ENCODE measurements at places on chromosomes 3 and 15. TPM values are rescaled to one million over a fixed set of nuclear protein-coding genes. Genes with fewer than 3 reads are reported as not detected.

Gene CSPG5
- 78.2 TPM for total RNA-seq

Gene DNAJC13
- total RNA-seq: 82.2 TPM

Gene HYAL1
- total RNA-seq: 0.69 TPM

Gene SCN10A
- total RNA-seq: 9.2 TPM

Gene GOLGA8T
- 0.83 TPM for total RNA-seq

Gene SERP1
- 77.3 TPM for total RNA-seq

Gene FILIP1L
- 8.4 TPM for total RNA-seq

Gene ZNF860
- 1.0 TPM for total RNA-seq

Gene SCG3
- 56.0 TPM for total RNA-seq

Gene IL5RA
- total RNA-seq: 9.4 TPM

Gene PIF1
- total RNA-seq: 4.0 TPM

Gene SLC27A2
- total RNA-seq: 2.7 TPM

Gene RTP3
- not detected for total RNA-seq

Gene MOBP
- total RNA-seq: 433 TPM

Gene REC114
- total RNA-seq: not detected

Gene SLC28A1
- 0.22 TPM for total RNA-seq

Gene ST3GAL6
- 14.2 TPM for total RNA-seq

Gene ZNF662
- total RNA-seq: 27.5 TPM

Gene C3orf85
- total RNA-seq: not detected

Gene CHRM5
- 2.3 TPM for total RNA-seq

Gene FBXO40
- 0.06 TPM for total RNA-seq

Gene AZI2
- total RNA-seq: 82.5 TPM

Gene PRSS50
- total RNA-seq: 0.50 TPM

Gene RAB6B
- 169 TPM for total RNA-seq

All from spinal cord (tissue), 10 donors.